ENCODE measurements at places on chromosomes 4 and X.

GRCh38 chrX:115602729-115603389 lies 41.9 kb downstream of the PLS3 start:
- DNase-seq = no peak

DNA sequence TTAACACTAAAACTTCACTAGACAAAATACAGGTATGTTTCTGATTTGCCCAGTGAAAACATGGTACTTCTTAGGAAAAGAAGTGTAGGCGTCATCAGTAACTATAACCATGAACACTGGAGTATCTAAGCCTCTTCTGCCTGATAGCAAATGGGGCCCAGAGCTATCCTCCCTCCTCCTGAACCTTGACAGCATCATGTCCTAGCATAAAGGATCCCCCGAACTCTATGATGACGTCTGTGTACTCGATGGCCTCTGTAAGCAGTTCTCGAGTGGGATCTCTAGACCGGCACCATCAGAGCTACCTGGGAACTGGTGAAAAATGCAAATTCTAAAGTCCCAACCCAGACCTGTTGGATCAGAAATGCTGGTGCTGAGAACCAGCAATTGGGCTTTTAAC lies 36.3 kb upstream of the MTNR1A start:
- DNase-seq = no peak

DNA sequence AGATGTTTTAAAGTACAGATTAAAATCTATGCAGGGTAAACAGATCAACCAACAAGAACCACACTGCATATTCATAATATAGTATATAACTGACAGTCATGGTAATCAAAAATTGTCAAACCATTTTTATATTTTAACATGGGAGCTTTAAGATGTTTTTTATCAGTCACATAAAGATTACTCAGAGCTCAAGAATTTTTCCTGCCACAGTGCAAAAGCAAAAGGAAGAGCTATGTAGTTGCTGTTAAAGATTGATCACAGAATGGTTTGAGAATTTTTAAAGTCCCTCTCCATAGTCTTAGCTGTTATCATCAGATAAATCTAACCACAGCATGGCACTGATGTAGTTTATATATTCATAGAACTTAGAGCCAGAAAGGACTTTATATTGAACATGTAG lies 8.5 kb downstream of the RAB9B start:
- no peak for DNase-seq

GRCh38 chr4:75662626-75663025 lies 10.6 kb downstream of the G3BP2 start:
- no peak for DNase-seq

- DNase-seq = no peak
These were observed 3.0 kb upstream of the IRF2 start for GRCh38 chr4:184477201-184477999.

DNA sequence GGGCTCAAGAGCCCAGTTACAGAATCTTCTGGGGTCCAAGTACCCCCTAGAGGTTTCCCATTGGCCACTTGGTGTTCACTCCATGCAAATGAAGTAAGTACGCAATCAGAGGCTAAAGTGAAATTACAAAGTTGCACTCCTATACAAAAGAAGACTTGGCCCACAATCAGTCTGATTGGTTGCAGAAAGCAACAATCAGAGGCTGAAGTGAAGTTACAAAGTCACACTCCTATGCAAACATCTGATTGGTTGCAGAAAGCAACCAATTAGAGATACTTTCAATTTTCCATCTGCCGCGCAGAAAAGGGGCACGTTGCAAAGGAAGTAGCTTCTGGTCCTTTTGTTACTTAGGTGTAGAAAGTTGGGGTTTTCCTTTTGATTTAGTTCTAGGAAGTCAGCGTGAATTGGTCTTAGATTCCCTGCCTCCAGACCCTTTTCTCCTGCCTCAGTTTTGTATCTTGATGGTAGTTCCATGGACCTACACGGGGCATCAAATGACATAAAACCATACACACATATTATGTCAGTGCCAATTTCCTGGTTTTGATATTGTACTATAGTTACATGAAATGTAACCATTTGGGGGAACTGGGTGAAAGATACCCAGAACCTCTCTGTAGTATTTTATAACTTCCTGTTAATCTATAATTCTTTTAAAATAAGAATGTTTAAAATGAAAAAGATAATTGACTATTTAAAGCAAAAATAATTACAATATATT lies 12.4 kb upstream of the PIN4 start:
- peak; percentile 2 for DNase-seq

GRCh38 chr4:110623718-110624397 lies 981 bp upstream of the PITX2 start:
- no peak for DNase-seq

- DNase-seq = no peak
These were observed 620.0 kb downstream of the BCOR start for GRCh38 chrX:39477762-39478120.

DNA sequence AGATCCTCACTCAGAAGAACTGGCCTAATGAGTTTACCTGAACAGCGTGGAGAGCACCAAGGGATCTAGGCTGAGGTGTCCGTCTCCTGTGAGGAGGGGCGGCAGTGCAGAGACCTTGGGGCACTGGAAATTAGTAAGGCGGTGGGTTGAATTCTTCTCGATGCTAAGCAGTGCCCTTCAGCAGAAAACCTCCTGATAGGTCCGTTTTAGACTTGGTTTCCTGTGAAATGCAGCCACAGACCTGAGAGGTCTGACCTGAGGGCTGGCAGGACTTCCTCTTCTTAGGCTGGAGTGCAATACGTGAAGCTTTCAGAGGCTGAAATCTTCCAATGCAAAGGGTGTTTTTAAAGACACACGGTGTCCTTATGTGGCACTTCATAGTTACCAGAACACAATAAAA lies at the start of gene CLNK:
Gene CLNK, minus strand, starts transcription at position 138 of the 400 bp plus-strand sequence. CDS start 16,899 bp downstream, outside the sequence.
- DNase-seq = no peak

DNA sequence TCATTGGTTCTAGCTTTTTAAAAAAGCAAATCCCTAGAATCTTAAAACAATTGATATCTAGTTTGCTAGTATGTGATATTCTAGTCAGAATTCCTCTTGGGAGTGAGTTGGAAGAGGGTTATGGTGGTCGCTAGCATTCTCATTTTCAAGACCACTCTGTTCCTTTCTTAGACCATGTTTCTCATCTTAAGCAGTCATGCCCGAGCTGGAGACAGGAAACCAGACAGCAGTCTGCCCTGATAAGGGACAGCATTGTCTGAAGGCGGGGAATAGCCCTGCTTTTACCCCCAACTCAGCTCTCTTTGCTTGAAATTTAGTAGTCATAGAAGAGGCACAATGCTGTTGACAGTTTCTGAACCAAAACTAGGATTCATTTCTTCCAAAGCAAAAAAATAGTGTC lies 5.2 kb downstream of the KLF3 start:
- DNase-seq = no peak

GRCh38 chr4:188534917-188535316 lies 395.7 kb downstream of the TRIML1 start:
- no peak for DNase-seq

GRCh38 chrX:46642145-46642544 lies 68.6 kb downstream of the CHST7 start:
- DNase-seq = no peak

- DNase-seq = no peak
These were observed 5.3 kb downstream of the COPS4 start for GRCh38 chr4:83040269-83040668.

DNA sequence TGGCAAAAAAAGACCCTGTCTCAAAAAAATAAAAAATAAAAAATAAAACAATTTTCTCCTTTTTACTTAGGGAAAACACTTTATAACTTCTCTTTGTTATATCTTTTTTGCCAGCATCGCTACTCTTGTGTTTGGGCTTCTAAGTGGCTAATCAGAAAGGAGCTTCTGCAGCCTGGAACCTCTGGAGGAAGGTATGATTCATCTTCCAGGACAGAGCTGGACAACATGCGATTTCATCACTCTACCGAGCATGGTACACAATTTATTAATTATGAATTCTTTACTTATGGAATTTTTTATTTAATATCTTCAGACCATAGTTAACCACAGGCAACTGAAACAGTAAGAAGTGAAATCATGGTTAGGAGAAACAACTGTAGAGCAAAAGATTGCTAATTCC lies 1254.3 kb upstream of the AGA start:
- no peak for DNase-seq

- DNase-seq = no peak
These were observed 289.6 kb downstream of the ZIC3 start for GRCh38 chrX:137855490-137855889.

Data from activated CD4-positive, alpha-beta T cell treated with anti-CD3 and anti-CD28 coated beads, Interleukin-2, amount 50 U/mL, for 24 hours (primary cell).